Fibroblast of mammary gland (primary cell): ENCODE measurements at places on chromosomes 12 and 14.
A peak's percentile ranks its signal among the peaks of the same experiment; 100 is the strongest.

- DNase-seq = no peak
These were observed 3.0 kb upstream of the CRACR2A start for GRCh38 chr12:3755898-3756297.

DNA sequence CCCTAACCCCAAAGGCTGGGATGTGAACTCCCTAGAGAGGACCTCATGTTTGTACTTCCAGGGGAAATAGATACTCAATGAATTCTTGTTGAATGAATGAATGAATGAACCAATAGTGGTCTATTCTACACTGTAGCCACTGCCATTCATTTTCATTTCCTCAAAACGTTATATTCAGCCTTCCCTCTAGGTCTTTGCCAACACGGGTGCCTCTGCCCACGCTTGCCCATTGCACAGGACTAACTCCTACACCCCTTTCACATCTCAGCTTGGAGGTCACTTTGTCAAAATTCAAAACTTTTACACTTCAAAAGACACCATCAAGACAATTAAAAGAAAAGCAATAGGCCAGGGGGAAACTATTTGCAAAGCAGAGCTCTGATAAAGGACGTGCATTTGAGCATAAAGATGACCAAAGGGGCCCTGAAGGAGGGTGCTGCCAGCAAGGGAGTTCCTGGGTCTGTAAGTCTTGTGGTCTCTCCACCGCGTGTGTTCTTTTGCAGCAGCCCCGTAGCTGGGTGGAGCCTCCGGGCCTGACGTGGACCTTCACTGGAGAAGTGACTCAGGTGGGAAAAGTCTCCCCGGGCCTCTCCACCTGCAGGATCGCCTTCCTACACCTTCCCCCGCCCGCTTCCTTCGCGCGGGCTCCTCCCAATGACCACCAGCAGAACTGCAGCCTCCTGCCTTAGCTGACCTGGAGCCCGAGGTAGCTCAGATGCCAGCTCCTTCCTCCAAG lies 31.5 kb downstream of the TMEM63C start:
- peak; percentile 8 for DNase-seq

- no peak for DNase-seq
These were observed 140.8 kb downstream of the SCARB1 start for GRCh38 chr12:124722878-124723277.

GRCh38 chr12:70069221-70070105 lies 173.8 kb upstream of the CNOT2 start:
- DNase-seq = no peak

DNA sequence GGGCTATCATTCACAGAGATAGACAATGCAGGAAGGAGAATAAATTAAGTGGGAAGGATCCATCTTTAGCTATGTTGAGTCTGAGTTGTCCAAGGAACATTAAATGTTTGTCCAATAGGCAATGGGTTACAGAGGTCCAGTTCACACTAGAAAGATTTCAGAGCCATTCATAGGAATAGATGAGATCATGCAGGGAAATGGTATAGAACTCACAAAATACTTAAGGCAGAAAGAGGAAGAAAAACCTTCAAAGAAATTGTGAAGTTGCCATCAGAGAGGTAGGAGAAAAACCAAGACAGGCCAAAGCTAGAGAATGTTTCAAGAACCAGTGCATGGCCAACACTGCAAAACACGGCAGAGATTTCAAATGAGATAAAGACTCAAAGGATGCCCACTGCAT lies 94.1 kb downstream of the PHLDA1 start:
- no peak for DNase-seq

- no peak for DNase-seq
These were observed 10.1 kb upstream of the TC2N start for GRCh38 chr14:91877376-91877915.

DNA sequence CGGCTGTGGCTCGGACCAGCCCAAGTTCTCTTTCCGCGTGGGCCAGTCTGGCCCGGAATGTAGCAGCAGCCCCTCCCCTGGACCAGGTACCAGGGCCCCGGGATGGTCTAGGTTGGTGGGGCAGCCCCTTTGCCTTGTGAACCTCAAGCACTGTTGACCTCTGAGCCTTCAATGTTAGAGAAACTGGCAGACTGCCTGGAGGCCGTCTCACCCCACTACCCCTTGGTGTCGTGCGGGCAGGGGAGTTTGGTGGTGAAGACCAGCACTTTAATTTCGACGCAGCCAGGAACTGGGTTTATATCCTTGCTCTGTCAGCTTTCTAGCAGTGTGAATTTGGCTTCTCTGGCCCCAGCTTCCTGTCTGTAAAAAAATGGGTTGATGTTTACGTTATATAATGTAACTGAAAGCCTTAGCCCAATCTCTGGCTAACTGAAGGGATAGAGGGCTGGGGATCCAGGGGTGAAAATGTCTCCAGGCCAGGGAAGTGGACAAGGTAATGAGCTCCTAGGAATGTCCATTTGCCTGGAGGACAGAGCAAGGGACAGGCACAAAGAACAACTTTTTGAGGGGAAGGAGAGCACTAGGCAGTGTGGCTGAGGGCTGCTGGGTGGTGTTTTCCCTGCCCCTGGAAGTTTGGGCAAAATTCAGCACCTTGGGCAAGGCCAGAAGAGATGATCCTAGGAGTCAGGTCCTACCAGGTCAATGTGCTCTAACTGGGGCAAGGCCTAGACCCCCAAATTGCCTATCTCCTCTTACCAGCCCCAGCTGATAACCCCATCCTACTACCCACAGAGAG lies 11.4 kb downstream of the MCRS1 start:
- DNase-seq = no peak

- DNase-seq = peak; percentile 40
These were observed 12.5 kb downstream of the IFNG-AS1 start for GRCh38 chr12:68001486-68002466.

DNA sequence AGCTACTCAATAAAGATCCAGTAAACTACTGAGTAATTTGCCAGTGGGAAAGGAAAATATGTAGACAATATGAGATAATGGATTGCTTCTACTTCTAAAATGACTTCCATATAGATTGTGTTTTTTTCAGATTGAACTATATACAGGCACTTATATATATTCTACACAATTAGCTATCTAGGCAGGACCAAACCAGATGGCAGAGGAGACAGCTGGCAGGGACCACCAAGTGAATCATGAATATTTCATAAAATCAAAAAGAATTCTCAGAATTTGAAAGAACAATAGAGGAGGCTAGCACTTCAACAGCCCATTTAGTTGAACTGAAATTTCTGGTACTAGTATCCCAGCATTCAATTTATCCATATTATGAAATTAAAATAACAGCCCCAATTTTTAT lies 338.0 kb upstream of the RPL10L start:
- no peak for DNase-seq

- no peak for DNase-seq
These were observed 67.9 kb downstream of the GALNT9 start for GRCh38 chr12:132261328-132262138.

GRCh38 chr12:7431993-7432685 lies 11.8 kb downstream of the CD163L1 start:
- DNase-seq = peak; percentile 11

GRCh38 chr12:113382206-113382605 lies 21.5 kb downstream of the SDS start:
- no peak for DNase-seq

- no peak for DNase-seq
These were observed 41.0 kb downstream of the USP15 start for GRCh38 chr12:62301080-62301798.

GRCh38 chr12:94133964-94134795 lies 14.2 kb upstream of the PLXNC1 start:
- peak; percentile 73 for DNase-seq

- DNase-seq = no peak
These were observed 18.8 kb downstream of the PYM1 start for GRCh38 chr12:55908726-55909512.

DNA sequence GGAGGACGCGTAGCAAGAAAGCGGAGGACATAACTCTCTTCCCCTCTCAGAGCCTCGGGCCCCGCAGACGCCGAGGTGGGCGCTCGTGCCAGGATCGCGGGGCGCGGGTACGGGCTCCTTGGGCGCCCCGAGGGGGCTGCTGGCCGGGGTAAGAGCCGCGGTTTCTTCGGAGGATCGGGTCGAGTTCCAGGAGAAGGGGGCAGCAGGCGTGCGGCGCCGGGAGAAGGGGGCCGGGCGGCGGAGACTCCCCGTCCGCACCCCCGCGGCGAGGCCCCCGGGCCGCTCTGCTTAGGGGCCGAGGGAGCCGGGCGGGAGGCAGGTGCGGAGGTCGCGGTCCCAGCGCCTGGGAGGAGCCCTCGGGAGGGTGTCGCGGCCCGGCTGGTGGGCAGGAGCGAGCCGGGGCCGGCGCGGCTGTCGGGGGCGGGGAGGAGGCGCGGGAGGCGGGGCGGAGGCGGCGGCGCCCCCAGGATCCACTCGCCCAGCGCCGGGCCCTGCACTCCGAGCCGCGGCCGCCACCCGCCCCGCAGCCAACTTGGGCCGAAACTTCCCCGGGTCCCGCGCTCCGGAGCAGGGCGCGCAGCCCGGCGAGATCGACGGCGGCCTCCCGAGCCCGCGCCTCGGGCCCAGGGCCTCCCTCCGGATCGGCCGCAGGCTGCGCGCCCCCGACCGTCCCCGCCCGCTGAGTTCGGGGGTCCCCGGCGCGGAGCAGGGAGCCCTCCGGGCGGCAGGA lies 64.4 kb downstream of the FBXL14 start:
- DNase-seq = no peak

DNA sequence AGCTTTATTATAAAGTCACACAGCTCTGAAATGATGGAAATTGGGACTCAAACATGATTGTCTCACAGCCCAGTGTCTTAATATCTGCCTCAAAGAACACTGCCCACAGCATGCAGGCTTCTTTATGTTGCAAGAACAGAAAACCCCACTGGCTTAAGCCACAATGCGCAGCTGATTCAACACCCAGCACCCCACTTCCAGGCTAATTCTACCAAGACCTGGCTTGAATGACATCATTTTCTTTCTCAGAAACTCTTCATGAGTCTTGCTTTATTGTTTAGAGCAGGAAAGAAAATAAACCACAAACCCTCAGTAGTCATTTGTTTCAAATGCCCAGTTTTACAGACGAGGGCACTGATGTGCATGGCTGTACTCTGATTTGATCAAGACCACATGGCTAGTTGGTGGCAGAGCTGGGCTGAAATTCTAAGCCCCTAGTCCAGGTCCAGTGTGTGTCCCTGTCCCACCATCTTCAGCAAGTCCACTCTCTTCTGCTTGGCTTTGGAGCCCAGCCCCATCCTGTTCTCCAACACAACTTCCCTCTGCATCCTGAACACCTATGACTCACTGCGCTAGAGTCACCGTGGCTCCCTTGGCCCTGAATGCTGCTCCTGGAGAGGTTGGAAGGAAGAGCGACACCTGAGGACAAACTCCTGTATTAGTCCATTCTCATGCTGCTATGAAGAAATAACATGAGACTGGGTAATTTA lies 50.3 kb upstream of the SRSF5 start:
- peak; percentile 85 for DNase-seq

DNA sequence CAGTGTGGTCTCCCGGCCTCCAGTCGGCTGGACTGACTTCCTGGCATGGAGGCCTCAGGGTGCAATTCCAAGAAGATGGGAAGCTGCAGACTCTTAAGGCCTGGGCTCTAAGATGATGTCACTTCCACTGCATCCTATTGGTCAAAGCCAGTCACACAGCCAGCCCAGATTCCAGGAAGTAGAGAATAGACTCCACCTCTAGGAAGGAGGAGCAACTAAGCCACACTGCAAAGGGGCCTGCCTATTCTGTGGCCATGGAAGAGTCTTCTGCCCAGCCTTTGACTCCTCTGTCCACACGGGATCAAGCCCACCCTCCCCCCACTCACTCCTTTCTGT lies 103.9 kb upstream of the RFLNA start:
- DNase-seq = peak; percentile 18

- no peak for DNase-seq
These were observed 71.8 kb downstream of the TTC9 start for GRCh38 chr14:70713511-70713916.

DNA sequence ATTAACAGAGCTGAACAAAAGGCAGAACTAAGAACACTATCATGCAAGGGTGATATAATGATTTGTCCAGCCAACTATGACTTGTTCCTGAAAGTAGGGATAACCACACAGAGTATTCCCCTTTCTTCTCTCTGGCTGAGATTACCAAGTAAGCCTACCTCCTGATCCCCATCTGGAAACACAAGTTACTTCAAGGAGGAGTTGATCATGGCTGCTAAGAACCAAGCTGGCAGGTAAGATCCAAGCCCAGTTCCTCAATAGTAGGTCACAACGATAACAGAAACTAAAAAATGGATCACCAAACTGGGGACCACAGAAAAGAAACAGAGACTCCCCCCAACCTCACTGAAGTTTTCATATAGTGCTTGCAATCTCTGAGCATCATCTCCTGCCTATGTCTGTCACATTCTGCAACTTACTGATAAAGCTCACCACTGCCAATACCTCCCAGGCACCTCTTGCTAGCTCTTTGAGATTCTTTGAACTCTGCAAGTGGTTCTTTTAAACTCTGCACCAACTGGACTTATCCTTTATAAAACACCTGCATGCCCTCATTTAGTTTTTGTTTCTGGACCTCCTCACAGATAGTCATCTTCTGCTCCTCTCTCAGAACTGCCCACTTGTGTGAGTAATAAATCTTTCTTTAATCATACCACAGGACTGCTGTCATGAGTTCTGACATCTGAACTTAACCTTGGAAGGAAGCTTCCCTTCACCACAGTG lies 76.6 kb downstream of the LRP6 start:
- DNase-seq = no peak

DNA sequence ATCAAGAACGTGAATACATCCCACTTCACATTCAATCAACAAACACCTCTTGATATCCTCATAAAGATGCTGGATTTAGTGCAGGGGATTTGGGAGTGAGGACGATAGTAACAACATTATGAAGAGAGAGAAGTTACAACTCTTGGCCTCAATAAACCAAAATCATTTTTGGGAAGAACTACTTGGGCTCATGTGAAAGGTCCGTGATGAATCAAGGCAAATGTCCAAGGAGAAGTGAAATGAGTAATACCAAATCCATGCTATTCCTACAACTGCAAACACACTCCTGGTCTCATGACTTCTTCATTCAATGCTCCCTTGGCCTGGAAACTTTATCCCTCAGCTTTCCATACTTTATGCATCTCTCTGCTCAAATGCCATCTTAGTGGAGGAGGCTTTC lies 162.0 kb upstream of the LMNTD1 start:
- peak; percentile 88 for DNase-seq

DNA sequence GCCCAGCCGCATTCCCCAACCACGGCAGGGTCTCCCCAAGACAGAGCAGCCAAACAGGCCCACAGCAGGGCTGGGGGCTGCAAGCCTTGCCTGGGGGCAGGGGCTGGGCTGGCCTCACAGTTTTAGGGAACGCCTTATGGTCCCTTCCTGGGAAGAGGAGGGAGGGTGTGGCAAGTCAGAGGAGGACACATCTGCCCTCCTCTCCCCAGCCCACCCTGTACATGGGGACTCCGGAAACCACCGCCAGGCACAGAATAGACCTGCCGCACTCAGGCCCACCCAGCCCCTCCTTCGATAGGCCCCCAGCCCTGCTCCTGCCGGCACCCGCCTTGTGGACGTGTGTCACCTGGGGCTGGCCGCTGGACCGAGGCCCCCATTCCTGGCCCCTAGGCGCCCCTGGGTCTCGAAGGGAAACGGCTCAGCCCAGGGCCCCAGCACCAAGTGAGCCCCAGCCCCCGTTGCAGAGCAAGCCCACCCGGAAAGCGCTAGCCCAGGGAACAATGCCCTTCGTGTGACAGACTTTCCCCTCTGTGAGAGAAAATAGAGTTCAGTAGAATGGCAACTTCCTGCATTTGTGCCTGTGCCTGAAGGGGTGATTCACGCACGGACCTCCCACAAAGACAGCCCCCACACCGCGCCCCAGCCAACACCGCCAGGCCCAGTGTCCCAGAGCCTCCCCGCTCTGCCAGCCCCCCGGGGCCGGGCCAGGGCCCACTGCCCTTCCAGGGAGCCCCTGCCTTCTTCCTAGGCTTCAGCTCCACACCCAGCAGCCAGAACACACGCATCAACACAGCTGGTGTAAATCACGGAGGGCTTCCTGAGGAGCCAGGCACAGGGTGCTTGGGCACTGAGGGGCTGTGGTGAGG lies 12.0 kb upstream of the NUDT14 start:
- no peak for DNase-seq
